ENCODE measurements at places on chromosomes 5 and 9.

DNA sequence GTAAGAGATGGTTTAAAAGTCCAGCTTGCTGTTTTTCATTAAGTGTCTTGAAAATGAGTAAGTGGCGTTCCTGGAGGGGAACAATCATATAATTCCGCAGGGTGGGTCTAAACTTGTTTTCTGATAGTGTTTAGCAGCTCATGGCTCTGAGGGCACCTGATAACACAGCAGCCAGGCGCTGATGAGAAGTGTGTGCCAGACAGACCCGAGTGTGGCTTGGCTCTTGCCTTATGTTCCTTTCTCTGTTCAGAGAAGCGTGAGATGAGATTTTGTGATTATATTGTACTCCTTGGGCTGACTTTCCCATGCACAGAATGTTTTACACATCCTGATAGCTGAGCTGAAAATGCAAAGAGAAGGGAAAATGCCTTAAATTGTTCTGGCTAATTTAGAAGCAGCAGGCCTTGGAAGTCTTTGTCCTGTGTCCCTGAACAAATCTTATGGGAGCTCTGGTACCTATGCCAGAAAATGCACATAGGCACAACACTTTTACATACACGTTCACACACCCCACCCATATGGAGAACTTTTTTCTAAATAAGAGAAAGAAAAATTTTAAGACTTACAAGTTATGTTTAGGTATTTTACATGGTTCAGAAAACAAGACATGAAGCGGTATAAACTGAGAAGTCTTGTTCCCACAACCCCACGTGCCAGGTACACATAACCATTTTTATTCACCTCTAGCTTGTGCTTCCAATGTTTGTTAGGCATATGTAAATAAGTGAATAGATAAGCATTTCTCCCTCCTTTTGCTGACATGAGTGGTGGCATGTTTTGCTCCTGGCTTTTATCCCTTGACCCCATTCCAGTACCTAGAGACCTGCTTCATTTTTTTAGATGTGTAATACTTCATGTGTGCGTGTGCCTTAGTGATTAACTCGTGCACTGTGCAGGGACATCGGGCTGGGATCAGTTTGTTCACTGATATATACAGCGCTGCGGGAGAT, 152.2 kb upstream of the OTULINL start:
- DNase-seq, result no peak

- no peak for DNase-seq
Observed at GRCh38 chr5:59241119-59241518, 652.4 kb downstream of the PDE4D start.

DNA sequence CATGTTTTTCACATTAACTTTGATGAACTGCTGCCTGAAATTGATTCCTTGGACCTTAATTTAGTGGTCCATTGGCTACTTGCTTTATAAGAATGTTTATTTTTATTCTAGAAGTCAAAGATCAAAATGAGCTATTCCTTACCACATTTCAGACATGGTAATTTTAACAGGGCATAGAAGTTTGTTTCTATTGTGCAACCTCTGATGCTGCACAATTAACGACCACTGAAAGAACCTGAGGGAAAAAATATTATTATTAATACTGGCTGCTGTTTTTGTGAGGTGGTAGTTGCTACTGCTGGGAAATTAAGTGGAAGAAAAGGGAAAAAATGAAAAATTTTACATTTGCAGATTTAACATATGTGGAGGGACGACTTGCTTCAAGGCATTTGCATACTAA, 37.9 kb upstream of the RAB3C start:
- no peak for DNase-seq

DNA sequence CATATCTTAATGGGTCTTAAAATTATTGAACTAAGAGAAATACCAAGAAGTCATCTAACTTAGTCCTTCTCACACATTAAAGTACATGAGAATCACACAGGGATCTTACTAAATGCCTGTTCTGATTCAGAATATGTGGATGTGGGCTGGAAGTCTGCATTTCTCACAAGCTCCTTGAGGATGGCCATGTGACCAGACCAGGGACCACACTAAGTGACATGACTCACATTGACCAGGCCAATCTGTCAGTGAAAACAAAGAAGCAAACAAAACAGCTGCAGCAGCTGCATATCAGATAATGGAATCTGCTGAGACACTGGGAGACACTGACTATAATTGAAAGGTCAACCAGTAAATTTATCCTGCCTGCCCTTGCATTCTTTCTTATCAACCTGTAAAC, 110.5 kb downstream of the ADAMTS12 start:
- DNase-seq, result no peak

DNA sequence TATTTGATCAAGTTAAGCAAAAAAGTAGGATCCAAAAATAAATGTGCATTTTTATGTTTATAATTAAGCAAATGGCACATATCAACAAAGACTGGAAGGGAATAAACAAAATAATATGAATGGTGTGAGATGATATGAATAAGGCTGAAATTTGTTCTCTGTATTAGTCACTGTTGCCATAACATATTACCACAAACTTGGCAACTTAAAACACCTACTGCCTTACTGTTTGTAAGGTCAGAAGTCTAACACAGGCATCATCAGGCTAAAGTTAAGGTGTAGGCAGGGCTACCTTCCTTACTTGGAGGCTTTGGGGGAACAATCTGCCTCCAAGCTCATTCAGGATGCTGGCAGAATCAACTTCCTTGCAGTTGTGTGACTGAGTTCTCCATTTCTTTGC, 19.3 kb downstream of the PGGT1B start:
- no peak for DNase-seq

DNA sequence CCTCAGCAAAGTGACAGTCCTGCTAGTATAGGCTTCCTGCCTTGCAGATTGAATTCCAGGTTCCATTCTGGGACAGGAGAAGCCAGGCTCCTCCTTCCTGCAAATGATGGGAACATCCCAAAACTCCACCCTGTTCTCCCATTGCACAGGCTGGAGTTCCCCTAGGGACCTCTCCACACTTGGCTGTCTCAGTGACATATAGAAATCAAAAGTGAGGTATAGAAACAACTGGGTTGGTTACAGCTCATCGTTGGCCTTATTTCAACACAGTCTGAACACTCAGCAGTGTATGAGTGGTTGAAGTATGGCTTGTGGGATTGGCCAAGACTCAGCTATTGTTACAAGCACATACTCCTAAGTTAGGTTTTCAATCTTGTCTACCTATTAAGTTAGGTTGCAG, 157.8 kb upstream of the FTMT start:
- no peak for DNase-seq

DNA sequence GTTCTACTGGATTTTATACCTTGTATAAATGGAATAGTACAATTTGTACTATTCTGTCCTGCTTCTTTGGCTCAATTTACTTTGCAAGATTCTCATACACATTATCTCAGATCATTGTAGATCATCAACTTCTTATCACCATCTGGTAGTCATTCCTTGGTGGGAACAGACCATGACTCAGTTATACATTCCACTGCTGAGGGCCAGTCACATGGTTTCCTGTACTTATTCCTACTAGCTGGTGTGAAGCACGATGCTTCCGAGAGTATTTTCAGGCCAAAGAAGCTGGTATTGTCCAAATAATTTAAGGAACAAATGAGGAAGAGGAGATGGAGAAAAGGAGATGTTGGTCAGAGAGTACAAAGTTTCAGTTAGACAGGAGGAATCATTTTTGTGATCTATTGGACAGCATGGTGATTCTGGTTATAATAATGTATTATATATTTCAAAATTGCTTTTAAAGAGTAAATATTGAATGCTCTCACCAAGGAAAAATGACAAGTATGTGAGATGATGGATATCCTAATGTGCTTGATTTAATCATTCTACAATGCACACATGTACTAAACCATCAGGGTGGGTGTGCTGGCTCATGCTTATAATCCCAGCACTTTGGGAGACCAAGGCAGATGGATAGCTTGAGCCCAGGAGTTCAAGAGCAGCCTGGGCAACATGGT, 124.1 kb downstream of the SYK start:
- no peak for DNase-seq

DNA sequence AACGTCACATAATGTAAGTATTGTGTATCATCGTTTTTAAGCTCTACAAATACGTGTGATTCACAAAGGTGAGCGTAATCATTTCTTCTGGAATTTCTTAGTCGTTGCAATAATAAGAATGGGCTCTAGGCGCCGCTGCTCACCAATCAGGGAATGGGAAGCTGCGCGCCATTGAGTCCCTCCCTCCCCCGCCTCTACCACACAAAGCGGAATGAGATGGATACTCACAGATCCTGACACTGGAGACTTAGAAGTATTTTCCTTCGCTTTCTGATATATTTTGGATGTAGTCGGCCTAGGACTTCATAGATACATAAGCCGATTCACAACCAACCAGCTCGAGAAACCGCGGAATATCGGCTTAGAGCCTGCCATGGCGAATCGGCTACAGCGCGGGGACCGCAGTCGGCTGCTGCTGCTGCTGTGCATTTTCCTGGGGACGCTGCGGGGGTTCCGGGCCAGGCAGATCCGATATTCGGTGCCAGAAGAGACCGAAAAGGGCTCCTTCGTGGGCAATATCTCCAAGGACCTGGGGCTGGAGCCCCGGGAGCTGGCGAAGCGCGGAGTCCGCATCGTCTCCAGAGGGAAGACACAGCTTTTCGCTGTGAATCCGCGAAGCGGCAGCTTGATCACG, at the start of gene PCDHGA11:
Gene PCDHGA11, plus strand, starts transcription at position 197 of the 634 bp plus-strand sequence. Its CDS starts 177 bp downstream, at position 374.
- DNase-seq, result no peak

DNA sequence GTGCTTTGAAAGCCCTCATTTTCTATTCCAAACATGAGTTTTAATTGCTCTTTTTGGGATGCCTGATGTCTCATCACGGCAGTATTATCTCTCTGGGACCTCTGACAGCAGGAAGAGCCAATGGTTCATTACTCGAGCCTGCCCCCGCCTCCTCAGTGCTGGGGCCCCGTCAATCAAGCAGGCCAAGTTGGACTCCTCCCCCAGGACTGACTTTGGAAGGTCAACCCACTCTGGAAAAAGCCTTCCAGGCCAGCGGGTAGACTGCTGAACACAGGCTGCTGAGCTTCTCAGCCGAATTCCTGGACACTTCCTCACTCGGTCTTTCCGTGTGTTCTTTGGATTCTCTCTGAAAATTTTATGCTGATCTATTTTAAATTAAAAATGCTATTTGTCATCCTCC, 9.5 kb upstream of the BARHL1 start:
- DNase-seq, result no peak
